ENCODE measurements at places on chromosomes 16 and 17.

DNA sequence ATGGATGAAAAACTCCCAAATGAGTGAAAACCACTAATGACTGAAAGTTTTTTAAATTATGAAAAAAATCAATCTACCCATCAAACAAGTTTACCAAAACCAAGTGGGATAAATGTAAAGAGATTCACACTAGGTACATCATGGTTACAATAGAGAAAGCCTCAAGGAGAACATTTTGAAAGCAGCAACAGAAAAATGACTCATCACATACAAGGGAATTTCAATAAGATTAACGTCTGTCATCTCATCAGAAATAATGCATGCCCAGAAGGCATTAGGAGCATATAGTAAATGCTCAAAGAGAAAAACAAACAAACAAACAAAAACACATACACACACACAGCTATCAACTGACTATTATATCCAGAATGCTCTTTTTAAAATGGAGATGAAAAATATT lies 261.8 kb upstream of the KIF2B start:
- no peak for DNase-seq

- no peak for DNase-seq
Measured at GRCh38 chr16:54062361-54063278, 224.0 kb downstream of the IRX3 start.

DNA sequence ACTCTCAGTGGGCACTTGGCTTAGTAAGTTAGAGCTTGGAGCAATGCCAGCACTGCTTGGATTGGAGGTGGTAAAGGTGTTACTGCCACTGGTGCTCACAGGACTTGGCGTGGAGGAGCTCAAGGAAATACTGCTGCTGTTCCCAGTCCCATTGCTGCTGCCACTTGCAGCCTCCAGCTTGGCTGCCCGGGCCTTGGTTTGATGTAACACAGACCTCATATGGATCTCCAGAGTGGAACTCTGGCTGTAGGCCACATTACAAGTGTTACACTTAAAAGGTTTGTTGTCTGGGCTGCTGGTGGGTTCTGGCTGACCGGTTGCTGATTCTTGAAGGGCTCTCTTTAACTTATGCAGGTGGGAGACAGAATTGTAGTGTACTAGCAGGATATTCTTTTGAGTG lies 250.3 kb downstream of the ZFHX3 start:
- DNase-seq = no peak

DNA sequence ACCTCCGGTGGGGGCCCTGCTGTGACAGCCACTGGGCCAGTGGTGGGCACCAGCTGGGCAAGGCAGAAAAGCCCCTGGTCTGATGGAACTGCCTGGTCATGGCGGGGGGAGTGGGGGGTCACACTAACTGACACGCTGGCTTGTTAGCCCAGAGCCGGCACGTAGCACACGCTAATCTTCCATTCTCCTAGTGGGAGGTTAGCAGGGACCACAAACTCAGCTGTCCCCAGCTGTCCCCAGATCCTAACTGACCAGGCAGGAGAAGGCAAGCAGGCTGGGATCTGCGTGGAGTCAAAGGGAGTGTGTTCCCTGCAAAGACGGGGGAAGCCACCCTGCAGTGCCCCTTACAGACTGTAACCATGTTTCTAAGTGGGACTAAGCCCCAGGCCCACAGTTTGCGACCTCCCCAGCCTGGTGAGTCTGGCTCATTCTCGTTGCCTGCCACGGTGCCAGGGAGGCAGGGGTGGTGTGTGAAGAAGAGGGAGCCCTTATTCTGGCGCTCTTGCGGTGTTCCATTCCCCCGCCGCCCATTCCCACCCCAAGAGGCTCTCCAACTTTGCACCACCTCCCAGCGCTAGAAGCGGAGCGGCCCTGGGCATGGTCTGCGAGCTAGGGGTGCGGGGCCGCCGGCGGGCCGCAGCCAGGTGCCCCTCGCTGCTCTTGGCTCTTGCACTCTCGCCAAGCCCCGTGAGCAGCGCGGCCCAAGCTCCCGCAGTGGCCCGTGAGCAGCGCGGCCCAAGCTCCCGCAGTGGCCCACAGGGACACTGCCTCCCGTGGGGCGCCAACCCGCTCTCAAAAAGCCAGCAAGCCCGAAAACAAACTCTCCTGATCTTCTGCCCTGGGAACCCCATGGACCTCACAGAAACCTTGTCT lies 12.1 kb upstream of the ZNF423 start:
- no peak for DNase-seq

- no peak for DNase-seq
Measured at GRCh38 chr16:82329504-82330192, 159.6 kb upstream of the MPHOSPH6 start.

- no peak for DNase-seq
Measured at GRCh38 chr17:50359005-50359699, 13.2 kb downstream of the XYLT2 start.

DNA sequence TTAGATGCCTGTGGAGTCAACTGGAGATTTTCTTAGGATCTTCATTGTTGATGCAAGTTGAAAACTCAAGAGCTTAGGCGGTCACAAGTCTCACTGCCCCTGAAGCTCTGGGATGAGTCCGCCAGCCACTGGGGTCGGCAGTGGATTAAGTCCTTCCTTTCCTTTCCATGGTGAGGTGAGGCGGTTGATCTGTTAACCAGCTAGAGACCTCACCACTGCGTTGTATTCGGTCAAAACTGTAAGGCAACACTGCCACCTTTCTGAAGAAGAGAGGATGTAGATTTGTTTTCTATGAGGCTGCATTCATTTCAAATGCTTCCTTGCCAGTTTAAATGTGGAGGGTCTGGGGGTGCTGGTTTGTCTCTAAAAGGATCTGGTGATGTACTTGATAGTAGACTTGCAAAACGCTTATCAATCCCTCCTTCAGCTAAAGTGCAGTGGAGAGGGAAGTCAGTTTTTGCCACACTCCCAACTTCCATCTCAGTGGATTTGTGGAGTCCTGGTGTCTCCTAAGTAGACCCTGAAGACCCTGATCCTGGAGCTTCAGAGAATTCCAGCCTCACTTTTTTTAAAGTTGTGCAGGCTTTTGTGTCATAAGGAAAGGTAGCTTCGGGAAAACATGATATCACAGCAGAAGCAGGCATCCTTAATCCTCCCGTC lies 1.7 kb downstream of the MYOCD start:
- DNase-seq = peak; percentile 45

DNA sequence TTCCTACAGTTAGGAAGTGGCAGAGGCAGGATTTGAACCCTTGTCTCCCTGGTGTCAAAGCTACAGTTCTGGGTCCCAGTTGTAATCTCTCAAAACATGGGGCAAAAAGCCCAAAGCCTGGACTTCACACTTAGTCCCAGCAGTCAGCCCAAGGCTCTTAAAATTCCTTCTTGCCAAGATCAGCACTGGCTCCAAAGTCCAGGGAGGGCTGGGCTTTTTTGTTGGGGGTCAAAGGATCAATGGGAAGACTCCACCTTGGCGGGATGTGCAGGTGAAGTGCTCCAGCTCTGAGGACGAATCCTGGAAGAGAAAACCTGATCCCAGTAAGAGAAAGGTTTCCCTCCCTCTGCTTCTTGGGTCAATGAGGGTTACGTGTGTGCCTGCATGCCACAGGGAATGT lies 195.5 kb downstream of the HAPSTR1 start:
- DNase-seq = no peak

- DNase-seq = peak; percentile 93
Measured at GRCh38 chr17:50564916-50565315, 4.4 kb downstream of the CACNA1G start.

DNA sequence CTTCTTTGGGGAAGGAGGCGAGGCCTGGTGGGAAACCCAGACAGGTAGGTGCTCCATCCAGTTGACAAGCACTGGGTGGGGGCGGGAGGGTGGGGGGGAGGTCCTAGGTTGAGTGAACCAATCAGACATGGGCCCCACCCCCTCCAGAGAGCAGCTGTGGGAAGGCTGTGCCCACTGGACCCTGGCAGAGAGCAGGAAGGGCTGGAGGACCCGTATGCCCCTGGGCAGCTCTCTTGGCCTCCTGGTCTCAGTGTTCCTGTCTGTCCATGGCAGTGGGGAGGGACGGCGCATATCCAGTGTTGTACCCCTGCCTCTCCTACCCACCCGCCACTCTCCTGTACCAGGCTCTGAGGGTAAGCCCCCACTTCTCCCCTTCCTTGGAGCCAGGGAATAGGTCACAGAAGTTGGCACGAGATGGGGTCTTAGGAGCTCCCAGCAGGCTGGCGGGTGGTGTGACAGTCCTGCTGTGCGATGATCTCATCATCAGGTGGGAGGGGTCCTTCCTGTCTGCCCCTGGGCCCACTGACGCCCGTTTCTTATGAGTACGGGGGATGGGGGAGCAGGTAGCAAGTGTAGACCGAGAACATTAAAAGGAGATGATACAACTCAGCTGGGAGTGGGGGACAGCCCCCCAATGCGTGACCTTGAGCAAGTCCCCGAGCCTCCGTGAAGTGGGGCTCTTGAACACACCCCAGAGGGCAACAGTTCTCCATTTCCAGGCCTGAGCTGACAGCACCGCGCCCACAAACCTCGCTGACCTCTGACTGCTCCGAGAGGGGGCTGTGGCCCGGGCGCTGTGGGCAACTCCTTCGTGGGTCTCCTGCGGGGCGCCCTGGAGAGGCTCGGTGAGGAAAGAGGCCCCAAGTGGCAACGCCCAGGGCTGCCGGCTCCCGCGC lies 1.2 kb upstream of the ZFPM1 start:
- DNase-seq = no peak

- DNase-seq = no peak
Measured at GRCh38 chr16:11171448-11171709, 84.6 kb downstream of the SOCS1 start.

GRCh38 chr17:5986644-5987043 lies 83.5 kb upstream of the WSCD1 start:
- DNase-seq = no peak

DNA sequence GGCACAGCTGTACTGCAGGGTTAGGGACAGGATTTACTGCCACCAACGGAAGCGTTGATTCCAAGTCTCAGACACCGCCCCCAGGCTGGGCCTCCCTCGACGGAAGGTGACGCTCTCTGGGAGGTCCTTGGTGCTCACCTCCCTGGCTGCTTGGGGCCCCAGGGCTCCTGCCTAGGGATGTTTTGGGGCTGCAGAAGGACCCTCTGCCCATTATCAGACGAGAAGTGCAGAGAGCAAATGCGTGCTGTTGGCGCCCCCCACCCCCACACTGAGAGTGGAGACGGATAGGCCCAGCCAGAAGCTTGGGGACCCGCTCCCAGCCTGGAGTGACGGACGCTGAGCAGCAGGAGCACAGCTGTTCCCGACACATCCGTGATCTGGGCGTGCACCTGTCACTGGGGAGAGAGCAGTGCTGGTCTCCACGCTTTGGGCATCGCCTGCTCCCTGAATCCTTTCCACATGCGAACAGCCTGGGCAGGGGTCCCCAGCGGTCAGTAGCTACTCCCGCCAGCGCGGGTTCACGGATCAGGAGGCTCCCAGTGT lies 5.1 kb upstream of the SOX8 start:
- peak; percentile 48 for DNase-seq

GRCh38 chr17:5516060-5516792 lies 29.9 kb downstream of the MIS12 start:
- no peak for DNase-seq

DNA sequence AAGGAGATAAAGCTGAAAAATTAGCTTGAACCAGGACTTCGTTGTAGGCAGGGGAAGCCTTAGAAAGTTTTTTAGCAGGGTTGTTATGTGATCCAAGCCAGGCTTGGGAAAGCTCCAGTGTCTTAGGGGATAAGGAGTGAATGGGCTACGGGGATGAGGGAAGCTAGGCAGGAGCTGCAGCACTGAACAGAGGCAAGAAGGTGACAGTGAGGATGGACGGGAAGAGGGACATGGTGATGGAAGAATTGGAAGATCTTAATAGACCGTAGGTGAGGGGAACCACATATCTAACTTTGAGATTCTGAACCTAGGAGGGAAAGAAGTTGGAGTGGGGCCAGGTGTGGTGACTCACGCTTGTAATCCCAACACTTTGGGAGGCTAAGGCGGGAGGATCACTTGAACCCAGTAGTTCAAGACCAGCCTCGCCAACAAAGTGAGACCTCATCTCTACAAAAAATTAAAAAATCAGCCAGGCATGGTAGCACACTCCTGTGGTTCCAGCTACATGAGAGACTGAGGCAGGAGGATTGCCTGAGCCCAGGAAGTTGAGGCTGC lies 3.2 kb downstream of the RHBDL3 start:
- DNase-seq = no peak

- DNase-seq = peak; percentile 85
Measured at GRCh38 chr17:40075201-40075941, 12.6 kb downstream of the THRA start.

- no peak for DNase-seq
Measured at GRCh38 chr17:47095268-47095667, 93.8 kb downstream of the CDC27 start.

DNA sequence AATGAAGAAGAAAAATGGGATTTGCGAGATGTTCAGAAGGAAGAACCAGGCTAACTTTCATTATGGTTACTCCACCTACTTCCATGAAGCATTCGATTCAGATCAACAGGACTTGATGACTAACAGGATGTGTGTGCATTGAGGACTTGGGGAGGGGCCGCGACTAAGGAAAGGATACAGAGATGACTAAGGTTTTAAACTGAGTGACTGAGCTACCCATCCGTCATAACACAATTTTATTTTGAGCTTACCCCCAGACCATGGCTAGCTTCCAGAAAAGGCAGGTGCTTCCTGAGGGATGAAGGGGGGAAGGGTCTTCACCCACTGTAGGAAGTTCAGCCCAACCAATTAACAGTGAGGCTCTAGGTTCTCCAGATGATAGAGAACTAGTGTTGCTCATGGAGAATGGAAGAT lies 2.5 kb upstream of the CDYL2 start:
- no peak for DNase-seq

DNA sequence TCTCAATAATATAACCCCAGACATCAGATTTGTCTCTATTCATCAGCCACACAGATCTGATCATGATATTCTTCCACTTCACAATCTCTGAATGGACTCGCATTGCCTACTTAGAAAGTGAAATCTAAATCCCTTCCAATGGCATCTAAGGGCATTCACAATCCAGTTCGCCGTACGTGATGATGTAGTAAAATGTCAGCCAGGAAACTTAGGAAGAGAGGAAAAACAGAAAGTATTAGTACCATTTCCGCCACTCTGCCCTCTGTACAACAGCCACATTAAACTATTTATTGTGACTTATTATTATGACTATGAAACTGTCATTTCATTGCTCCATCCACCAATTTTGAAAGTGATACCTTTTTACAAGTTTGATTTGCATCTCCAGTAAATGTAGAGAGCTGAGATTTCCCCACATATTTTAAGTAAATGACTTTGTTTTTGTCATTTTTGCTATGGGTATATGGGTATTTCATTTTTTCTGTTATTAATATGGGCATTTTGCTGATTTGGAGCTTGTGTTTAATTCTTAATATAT lies 69.4 kb upstream of the SMIM36 start:
- DNase-seq = no peak

GRCh38 chr17:3782751-3783150 lies 18.2 kb downstream of the ITGAE start:
- no peak for DNase-seq

DNA sequence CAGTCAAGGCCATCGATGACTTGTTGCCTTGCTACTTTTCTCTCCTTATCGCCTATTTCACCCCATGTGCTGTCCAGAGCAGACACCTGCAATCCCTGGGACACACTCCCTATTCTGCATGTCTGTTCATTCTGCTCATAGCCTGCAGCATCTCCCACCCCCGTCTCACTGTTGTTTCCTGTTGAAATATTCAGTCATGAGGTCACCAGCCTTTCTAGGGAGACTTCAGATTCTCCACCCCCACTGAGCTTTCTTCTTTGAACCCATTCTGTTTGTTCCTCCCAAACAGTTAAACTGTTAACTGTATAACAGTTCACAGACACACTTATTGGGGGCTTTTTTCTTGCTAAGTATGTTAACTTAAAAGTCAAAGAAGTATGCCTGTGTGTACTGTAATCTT lies 94.4 kb downstream of the AATF start:
- no peak for DNase-seq

Measured in right cardiac atrium (tissue), 5 donors.